ENCODE measurements at places on chromosomes 5 and 9. TPM values are rescaled to one million over a fixed set of nuclear protein-coding genes. Genes with fewer than 3 reads are reported as not detected.

GRCh38 chr5:136066661-136067271 lies 38.0 kb downstream of the TGFBI start:
- DNase-seq: no peak

DNA sequence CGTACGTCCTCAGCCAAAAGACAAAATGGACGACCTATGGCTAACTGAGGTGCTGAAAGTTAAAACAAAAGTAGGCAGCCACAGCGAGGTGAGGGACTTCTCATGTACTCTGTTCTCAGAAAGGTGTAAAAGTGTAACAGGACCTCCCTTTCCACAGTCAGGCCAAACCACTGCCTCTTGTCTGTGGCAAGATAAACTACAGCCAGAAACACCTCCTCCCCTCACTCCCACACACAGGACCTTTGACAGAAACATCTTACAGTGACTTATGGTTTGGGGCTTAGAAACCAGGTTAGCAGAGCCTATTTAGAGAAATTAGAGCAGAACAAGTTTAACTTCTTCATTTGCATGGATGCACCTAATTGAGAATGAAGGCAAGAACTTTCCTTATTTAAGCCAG lies 499.1 kb upstream of the GRIN3A start:
- no peak for DNase-seq

- no peak for DNase-seq
Measured at GRCh38 chr5:149285153-149285552, 13.5 kb downstream of the AFAP1L1 start.

Gene ARSI
- 21.9 TPM for polyA plus RNA-seq

DNA sequence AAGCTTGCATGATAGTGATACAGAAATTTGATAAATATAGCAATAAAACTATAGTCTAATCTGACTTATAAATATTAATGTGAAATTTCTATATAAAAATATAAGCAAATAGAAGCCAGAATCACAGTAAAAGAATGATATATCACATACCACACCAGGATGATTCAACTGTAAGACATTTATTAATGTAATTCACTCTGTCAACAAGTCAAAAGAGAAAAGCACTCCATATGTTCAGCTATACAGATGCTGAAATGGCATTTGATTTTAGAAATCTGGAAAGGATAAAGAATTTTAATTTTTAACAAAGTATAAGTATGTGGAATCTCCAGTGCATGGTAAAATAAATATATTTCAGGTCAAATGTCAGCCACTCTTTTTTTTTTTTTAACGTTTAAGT lies 372.4 kb downstream of the KCNN2 start:
- no peak for DNase-seq

GRCh38 chr5:176362233-176362490 lies 598 bp upstream of the KIAA1191 start:
- DNase-seq: no peak

GRCh38 chr9:2032234-2032633 lies 17.1 kb downstream of the SMARCA2 start:
- no peak for DNase-seq

Data from right lung (tissue), 10 donors.